ENCODE measurements at places on chromosomes 1 and 21.

GRCh38 chr1:21295002-21295401 lies 4.7 kb upstream of the ECE1 start:
- peak; percentile 30 for DNase-seq

GRCh38 chr1:233393084-233393840 lies 65.7 kb downstream of the MAP3K21 start:
- DNase-seq, result no peak

DNA sequence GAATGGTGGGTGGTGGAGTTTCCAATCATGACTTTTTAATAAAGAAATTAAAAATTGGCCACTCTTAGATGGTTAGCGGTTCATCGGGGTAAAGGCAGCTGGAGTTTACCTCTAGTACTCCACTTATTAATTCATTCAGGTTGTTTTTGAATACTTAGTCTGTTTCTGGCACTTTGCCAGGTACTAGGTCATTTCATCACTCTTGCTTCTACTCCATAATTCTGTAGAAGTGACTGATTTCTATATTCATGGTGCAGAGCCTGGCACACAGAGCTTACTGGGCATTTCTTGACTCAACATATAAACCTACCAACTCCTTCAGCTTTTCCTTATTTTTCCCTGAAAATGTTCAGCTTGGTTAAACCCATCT lies 31.5 kb downstream of the FOXD2 start:
- no peak for DNase-seq

GRCh38 chr1:7752512-7753417 lies 18.3 kb upstream of the VAMP3 start:
- peak; percentile 25 for DNase-seq

GRCh38 chr1:15063346-15063745 lies 90.2 kb upstream of the TMEM51 start:
- no peak for DNase-seq

- no peak for DNase-seq
Measured at GRCh38 chr1:14519976-14520375, 78.5 kb upstream of the KAZN start.

DNA sequence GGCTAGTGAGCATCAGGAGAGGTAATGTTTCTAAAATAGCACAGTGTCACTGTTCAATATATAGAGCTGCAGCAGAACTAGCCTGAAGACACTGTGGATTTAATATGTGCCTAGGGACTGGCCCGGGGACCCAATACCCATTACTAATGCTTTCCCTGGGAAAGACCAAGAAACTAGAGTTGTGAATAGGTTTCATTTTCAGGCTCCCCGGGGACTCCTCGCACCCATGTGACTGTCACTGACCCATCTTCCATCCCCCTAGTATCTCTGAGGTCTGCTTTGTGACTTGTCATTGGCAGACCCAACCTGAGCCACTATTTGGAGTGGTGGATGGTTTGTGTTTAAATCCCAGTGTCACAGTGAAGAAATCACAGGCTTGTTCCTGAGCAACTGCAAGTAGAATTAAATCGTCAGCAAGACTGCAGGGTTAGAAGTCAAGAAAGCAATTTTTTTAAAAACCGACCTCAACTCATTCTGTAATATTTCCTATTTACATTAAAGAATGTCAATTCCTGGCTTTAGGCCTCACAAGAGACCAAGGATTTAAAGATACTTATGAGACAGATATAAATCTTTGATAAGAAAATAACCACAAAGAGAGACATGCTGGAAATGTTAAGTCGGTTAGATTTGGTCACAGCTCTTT lies 130.0 kb upstream of the TNR start:
- no peak for DNase-seq

GRCh38 chr21:41481191-41481590 lies 26.8 kb downstream of the TMPRSS2 start:
- DNase-seq, result no peak

GRCh38 chr1:158007667-158008386 lies 14.4 kb downstream of the KIRREL1 start:
- no peak for DNase-seq

GRCh38 chr1:171245458-171246064 lies 2.7 kb upstream of the FMO1 start:
- DNase-seq, result no peak

- DNase-seq, result peak; percentile 53
Measured at GRCh38 chr1:15684042-15684461, at the start of gene PLEKHM2. Gene PLEKHM2, plus strand, starts transcription at chr1:15684320. Its CDS starts 239 bp downstream, at chr1:15684559.

GRCh38 chr1:221904319-221904718 lies 162.4 kb upstream of the DUSP10 start:
- no peak for DNase-seq

DNA sequence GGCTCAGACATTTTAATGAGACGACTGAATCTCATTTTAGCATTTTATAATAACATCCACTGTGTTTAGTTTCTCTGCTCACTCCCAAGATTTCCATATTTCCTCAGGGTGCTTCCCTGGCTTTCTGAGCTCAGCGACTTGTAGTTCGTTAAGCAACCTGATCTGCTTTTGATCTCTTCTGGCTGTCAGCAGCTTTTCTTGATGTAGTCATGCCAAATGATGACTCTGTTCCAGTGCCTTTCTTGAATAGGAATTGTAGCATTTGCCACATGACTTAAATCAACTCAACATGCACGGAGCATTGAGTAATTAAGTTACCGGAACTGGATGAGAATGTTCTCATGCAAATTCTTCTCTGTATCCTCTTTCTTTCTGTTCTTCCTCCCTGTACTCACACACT lies 246.1 kb downstream of the FMN2 start:
- no peak for DNase-seq

GRCh38 chr21:42356046-42356445 lies 5.3 kb upstream of the TFF2 start:
- DNase-seq, result no peak

DNA sequence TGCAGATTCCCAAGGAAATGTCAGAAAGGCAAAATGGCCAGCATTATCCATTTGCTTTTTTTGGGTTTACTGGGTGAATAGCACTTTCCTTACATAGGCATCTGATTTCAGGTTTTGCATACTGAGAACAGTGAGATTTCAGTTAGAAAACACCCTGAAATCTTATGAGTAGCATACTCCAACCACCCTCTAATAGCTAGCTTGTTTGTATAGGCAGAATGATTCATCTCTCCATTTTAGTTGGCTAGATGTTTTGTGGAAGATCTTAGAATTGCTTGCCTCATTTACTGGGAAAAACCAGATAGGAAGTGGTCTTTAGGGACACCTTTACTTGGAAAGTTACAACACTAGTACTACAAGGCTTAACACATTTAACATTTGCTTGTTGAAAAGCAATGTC lies 10.4 kb downstream of the KYAT3 start:
- no peak for DNase-seq

DNA sequence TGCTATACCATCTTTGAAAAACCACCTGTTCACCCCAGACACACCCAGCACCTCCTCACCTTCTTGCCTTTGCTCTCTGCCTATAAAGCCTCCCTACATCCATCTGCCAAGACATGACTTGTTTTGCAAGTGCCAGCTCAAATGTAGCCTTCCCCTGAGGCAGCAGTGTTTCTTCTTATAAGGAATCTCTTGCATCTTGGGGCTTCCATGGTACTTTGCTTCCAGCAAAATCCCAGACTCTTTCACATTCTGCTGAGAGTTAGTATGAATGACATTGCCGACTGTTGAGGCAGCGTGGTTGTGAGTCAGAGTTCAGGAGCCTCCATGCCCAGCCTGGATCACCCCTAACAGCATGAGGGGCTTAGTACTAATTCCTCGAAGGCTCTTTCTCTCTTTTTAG lies 217.4 kb upstream of the RUNX1 start:
- DNase-seq, result no peak

- DNase-seq, result no peak
Measured at GRCh38 chr1:41626146-41626545, 141.7 kb upstream of the EDN2 start.

Data from stimulated activated CD4-positive, alpha-beta T cell treated with anti-CD3 and anti-CD28 coated beads, Interleukin-12 subunit alpha, Interleukin-12 subunit beta, amount 100 ng/mL, for 4 hours (primary cell).